NCI-H1930 (cell line): ENCODE measurements at places on chromosomes 16 and 17.

GRCh38 chr17:73031472-73031871, 61.0 kb downstream of the SLC39A11 start:
- no peak for DNase-seq

GRCh38 chr17:74870512-74870911, 2.3 kb downstream of the FDXR start:
- no peak for DNase-seq

- DNase-seq = no peak
Observed at GRCh38 chr16:27470567-27471431, 68.8 kb downstream of the IL21R start.

- DNase-seq = peak; percentile 63
Observed at GRCh38 chr17:10646392-10646990, 10.6 kb downstream of the MYH3 start.

- no peak for DNase-seq
Observed at GRCh38 chr16:65975049-65975708, 391.3 kb upstream of the CDH5 start.
